Activated T-helper 17 cell treated with anti-CD3 and anti-CD28 coated beads, Interleukin-2, amount 50 U/mL, for 72 hours (primary cell): ENCODE measurements at places on chromosomes 6 and 20. TPM values are rescaled to one million over a fixed set of nuclear protein-coding genes. Genes with fewer than 3 reads are reported as not detected.

The TGIF2 gene
- 57.1 TPM for total RNA-seq

The XKR7 gene
- total RNA-seq: 0.03 TPM

The MYBL2 gene
- 95.5 TPM for total RNA-seq

The MEP1A gene
- not detected for total RNA-seq

The GRM1 gene
- total RNA-seq: 0.04 TPM

The ALDH8A1 gene
- 4.4 TPM for total RNA-seq

The SNAI1 gene
- 0.34 TPM for total RNA-seq

The BCL2L1 gene
- 86.7 TPM for total RNA-seq

The ERVFRD-1 gene
- 0.11 TPM for total RNA-seq

The AP5S1 gene
- total RNA-seq: 14.8 TPM

The PLEKHG1 gene
- 7.8 TPM for total RNA-seq

The PDE10A gene
- total RNA-seq: not detected

The SLC17A9 gene
- 7.0 TPM for total RNA-seq

The ANGPT4 gene
- total RNA-seq: not detected

The EDN1 gene
- 0.13 TPM for total RNA-seq

The PPP1R16B gene
- total RNA-seq: 77.2 TPM
